Karpas-422 (cell line): ENCODE measurements at places on chromosomes 1 and 21.
A peak's percentile ranks its signal among the peaks of the same experiment; 100 is the strongest.

DNA sequence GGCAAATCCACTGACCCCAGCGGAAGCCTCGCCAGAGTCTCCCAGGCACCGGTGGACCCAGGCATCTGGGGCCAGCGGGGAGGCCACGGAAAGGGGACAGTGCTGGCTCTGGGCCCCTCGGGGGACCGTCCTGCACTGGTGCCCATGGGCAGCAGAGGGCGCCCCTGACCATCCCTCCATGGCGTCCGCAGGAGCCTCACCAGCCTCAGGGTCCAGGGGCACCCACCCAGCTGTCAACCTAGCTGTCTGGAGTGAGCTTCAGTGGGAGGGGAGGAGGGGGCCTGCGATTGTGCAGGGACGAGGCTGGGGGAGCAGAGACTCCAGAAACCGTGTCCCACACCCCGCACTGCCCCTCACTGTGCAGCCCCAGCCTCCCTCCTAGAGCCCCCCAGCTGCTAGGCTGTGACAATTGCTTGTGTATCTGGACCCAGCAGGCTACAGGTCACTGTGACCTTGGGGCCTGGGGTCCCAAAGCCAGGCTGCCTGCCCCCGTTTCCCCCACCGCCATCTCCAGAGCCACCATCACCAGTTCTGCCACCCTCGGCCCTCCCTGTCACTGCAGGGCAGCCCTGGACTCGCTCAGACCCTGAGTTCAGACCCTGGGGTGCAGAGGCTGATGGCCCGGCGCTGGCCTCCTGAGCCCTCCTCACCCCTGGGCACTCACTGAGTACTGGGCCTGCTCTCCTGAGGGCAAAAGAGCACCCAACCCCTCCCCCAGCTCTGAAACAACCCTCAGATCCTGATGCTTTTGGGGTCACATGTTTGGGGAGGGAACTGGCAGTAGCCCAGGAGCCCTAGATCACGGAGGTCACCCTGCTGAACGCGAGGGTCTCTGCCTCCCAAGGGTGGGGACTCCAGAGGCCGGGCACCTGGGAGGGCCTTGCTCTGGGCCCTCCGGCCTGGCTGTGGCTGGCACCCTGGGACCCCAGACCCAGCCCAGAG lies 10.6 kb upstream of the COL6A1 start:
- H3K4me3 ChIP-seq: no peak overlapping the region
- H3K4me1 ChIP-seq: no peaks in the 10 kb centered on the region
- no peaks in the 10 kb centered on the region for H3K27me3 ChIP-seq
- DNase-seq: peak; percentile 61
- no peak overlapping the region for H3K27ac ChIP-seq

DNA sequence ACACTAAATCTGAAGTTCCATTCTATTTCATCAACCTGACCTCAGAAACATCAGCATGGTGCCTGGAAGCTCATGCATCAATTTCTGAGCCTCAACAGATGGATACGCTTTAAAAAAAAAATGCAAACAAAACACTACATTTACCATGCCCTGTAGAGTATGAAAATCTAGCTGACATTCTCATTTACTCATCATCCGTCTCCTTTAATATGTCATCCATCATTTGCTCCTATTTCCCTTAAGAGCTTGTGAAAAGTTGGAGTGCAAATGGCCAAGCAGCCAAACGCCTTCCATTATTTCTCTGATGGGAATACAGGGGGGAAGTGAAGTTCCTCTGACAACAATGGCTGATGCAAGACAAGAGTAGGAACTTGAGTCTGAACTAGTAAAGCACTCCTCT lies 295.0 kb downstream of the TGFB2 start:
- DNase-seq: no peak
- H3K4me3 ChIP-seq: no peak overlapping the region
- no peak overlapping the region for H3K27ac ChIP-seq

GRCh38 chr1:154736841-154737240 lies 128.9 kb upstream of the ADAR start:
- no peak overlapping the region for H3K4me3 ChIP-seq
- H3K36me3 ChIP-seq: peaks cover 26% of the 10 kb centered on the region; the same call in 1 of the 2 replicates
- no peak overlapping the region for H3K27ac ChIP-seq

DNA sequence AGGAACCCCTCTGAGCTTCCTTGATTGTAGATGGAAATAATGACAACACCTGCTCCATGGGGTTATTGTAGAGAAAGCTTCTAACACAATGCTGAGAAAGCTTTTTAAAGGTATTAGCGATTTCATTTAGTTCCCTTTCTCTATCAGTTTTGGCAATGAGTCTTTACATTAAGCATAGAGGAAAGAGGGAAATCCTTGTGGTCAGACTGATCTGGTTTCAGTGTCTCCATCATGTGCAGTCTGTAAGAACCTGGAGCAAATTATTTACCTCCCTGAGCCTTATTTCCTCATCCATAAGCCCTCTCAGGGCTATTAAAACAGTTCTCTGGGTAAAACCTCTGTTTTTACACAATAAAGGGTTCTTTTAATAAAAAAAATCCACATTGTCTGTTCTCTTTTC lies 87.5 kb downstream of the FGGY start:
- no peaks in the 10 kb centered on the region for H3K36me3 ChIP-seq
- no peaks in the 10 kb centered on the region for H3K27me3 ChIP-seq
- no peak for DNase-seq
- no peaks in the 10 kb centered on the region for H3K4me1 ChIP-seq

GRCh38 chr1:34730485-34730884 lies 24.4 kb upstream of the GJB5 start:
- no peak overlapping the region for H3K4me3 ChIP-seq
- no peak overlapping the region for H3K27ac ChIP-seq
- H3K27me3 ChIP-seq: no peaks in the 10 kb centered on the region
- H3K36me3 ChIP-seq: no peaks in the 10 kb centered on the region

DNA sequence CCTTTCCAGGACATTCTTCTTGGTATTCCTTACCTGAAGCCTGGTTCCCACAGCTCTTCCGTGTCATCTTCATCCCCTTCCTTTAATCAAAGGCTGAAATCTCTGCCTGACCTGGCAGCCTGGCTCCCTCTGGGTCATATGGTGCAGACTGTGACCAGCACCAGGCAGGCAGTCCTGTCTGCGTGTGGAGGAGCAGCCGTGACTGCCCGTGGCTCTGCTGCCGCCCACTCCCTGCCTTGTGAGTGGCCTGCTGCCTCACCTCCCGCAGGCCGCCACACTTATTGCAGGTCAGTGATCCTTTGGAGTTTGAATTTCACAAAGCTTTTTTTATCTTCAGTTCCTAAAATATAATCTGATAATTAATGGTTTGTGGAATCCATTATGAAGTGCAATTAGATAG lies 36.2 kb upstream of the EPHA8 start:
- H3K36me3 ChIP-seq: no peaks in the 10 kb centered on the region
- no peak overlapping the region for H3K4me3 ChIP-seq
- H3K4me1 ChIP-seq: no peaks in the 10 kb centered on the region
- no peak overlapping the region for H3K27ac ChIP-seq
- H3K27me3 ChIP-seq: no peaks in the 10 kb centered on the region

- no peak for DNase-seq
- H3K27ac ChIP-seq: no peak overlapping the region
- H3K4me3 ChIP-seq: no peak overlapping the region
- peaks cover 34% of the 10 kb centered on the region for H3K4me1 ChIP-seq
- H3K36me3 ChIP-seq: no peaks in the 10 kb centered on the region
Measured at GRCh38 chr1:26790551-26790953, 2.8 kb downstream of the PIGV start.

DNA sequence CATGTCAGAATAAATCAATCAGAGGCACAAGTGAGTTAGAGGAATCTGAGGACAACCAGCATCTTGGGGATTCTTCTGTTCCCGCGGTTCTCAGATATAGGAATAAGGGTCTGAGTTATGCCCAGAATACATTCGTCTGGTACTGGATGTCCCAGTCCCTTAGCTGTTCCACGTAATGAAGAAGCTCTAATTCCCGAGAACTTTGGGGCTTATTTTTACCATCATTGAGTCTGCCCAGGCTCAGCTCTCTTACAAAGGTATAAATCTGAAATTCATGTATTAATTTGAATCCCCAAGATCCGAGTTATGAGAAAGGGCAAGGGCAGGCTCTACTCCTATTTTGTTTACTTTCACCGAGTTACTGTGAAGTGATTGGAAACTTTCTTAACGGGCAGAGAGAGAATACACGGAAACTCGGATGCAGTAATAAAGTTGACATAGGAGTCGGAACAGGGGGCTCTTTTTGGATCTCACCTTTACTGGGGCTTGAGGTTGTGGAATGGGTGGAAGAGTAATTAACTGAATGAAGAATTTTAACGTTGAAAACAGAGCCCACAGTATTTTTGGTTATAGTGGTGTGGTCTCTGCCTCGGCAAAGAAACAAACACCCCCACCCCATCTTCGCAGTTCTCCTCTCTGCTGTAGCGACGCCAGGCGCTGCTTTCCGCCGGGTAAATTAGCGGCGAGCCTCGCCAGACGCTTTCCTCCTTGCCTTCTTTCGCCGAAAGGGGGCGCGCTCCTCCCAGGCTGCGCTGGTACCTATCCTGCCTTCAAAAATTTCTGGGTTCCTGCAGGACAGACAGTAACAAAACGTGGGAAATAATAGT lies 7.1 kb downstream of the PRRX1 start:
- no peak overlapping the region for H3K4me3 ChIP-seq
- no peaks in the 10 kb centered on the region for H3K27me3 ChIP-seq
- no peaks in the 10 kb centered on the region for H3K4me1 ChIP-seq
- no peaks in the 10 kb centered on the region for H3K36me3 ChIP-seq

DNA sequence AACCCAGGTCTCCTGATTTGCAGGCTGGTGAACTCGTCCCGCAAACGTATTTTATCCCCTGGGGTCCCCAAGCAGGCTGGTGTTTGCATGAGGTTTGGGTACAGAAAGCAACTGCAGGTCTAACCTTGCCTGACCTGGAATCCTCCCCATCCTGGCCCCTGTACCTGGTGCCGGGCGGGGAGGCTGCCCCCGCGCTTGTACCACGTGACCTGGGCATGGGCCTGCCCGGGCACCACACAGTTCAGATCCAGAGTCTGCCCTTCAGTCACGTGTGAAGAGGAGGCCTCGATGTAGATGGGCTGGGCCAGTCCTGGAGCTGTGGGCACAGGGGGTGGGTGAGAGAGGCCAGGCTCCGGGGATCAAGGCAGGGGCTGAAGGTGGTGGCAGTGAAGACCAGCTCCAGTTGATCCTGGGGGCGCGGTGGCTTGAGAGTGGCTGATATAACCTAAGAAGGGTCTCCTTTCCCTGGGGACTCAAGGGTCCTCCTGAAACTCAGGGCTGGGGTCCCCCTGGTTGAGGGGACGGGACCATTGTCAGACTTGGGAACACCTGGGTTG lies 30.6 kb downstream of the LDLRAD2 start:
- H3K27me3 ChIP-seq: no peaks in the 10 kb centered on the region
- no peak for DNase-seq
- H3K4me1 ChIP-seq: no peaks in the 10 kb centered on the region

- H3K27me3 ChIP-seq: no peaks in the 10 kb centered on the region
- no peak overlapping the region for H3K4me3 ChIP-seq
- H3K4me1 ChIP-seq: no peaks in the 10 kb centered on the region
- no peak for DNase-seq
Measured at GRCh38 chr1:95957748-95958147, 723.7 kb downstream of the RWDD3 start.

- H3K27me3 ChIP-seq: no peaks in the 10 kb centered on the region
- H3K4me1 ChIP-seq: no peaks in the 10 kb centered on the region
- H3K27ac ChIP-seq: no peak overlapping the region
- no peak overlapping the region for H3K4me3 ChIP-seq
- DNase-seq: no peak
Measured at GRCh38 chr1:71223641-71224340, 143.0 kb upstream of the ZRANB2 start.

DNA sequence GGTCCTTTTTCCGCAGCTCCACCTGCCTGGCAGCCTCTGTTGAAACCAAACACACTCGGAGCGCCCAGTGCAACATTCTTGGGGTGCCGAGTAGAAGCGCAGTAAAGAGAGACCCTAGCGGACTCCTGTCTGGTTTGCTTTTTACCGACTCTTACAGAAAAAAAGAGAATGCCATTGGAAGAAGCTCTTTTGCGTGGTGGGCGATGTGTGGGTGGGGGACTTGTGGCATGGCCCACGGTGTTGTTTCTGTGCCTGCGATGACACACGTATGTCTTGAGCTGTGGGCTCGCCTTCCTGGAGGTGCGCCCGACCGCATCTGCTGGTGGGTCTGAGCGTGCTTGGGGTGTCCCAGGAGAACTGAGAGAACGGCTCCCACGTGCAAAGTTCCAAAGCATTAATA lies 7.3 kb upstream of the BARHL2 start:
- H3K4me1 ChIP-seq: no peaks in the 10 kb centered on the region
- H3K4me3 ChIP-seq: no peak overlapping the region
- H3K27me3 ChIP-seq: no peaks in the 10 kb centered on the region
- H3K36me3 ChIP-seq: no peaks in the 10 kb centered on the region
- no peak for DNase-seq

- no peaks in the 10 kb centered on the region for H3K27me3 ChIP-seq
- peak overlapping the region; percentile 97 for H3K27ac ChIP-seq
- DNase-seq: no peak
Measured at GRCh38 chr1:116478621-116479020, 92.2 kb downstream of the CD58 start.

DNA sequence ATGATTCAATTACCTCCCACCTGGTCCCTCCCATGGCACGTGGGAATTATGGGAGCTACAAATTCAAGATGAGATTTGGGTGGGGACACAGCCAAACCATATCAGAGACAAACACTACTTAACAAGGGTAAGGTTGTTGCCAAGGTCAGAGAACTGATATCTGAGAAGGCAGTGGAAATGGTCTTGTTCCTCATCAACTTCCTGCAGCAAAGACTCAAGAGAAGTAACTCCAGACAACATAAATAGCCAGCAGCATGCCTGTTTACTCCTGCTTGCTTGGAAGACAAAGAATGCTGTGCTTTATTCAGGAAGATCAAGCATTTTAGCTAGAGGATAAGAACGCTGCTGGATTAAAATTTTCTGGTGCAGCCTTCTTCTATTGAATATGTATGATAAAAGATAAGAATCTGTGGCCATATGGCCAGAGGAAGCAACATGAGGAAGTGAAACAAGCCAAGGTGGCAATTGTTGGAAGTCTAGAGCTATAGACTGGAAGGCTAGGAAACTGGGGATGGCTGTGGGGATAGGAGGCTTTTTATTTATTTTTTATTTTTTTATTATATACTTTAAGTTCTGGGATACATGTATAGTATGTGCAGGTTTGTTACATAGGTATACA lies 36.4 kb downstream of the DDAH1 start:
- no peaks in the 10 kb centered on the region for H3K27me3 ChIP-seq
- H3K36me3 ChIP-seq: no peaks in the 10 kb centered on the region
- peak; percentile 45 for DNase-seq

- H3K36me3 ChIP-seq: no peaks in the 10 kb centered on the region
- no peak overlapping the region for H3K27ac ChIP-seq
- H3K27me3 ChIP-seq: no peaks in the 10 kb centered on the region
- no peak overlapping the region for H3K4me3 ChIP-seq
- H3K4me1 ChIP-seq: no peaks in the 10 kb centered on the region
Measured at GRCh38 chr1:115719285-115719684, 49.2 kb downstream of the CASQ2 start.

- no peaks in the 10 kb centered on the region for H3K27me3 ChIP-seq
- no peak for DNase-seq
- no peaks in the 10 kb centered on the region for H3K36me3 ChIP-seq
- no peak overlapping the region for H3K27ac ChIP-seq
- H3K4me3 ChIP-seq: no peak overlapping the region
Measured at GRCh38 chr1:101275672-101276071, 38.9 kb downstream of the S1PR1 start.

DNA sequence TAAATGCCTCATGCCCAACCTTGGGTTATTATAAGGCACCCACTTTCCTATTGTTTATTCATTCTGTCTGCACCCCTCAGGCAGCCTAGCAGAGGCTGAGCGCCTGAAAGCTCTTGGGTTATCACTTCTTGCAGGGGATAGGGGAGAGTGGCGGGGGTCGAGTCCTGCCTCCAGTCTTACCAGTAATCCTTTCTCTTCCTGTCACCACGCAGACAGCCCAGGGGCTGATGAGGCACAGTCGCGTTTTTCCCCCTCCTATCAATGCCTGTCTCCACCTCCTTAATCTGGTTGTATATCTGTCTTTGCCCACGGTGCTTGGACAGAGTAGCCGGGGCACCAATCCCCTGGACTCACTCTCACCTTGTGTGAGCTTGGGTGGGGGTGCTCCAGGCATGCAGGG lies 733.1 kb downstream of the MATN1 start:
- no peaks in the 10 kb centered on the region for H3K27me3 ChIP-seq
- no peak for DNase-seq
- H3K36me3 ChIP-seq: no peaks in the 10 kb centered on the region
